ENCODE measurements at places on chromosomes 7 and 10.

DNA sequence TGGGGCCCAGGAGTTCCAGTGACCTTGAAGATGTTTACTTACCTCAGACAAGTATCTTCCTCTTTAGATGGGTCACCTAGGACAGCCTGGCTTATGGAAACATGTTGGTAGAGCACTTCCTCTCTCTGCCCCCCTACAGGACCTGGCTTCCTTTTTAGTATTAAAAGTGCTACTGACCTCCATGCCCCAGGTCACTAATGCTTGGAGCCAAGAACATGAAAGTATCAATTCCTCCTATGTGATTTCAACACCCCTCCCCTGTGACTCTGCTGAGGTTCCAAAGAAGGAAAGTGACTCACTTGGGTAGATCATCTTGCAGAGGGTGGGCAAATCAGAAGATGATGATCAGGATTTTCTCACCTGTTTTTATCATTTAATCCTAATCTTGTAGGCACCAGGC, 125.3 kb upstream of the CCDC6 start:
- DNase-seq, result no peak

GRCh38 chr7:70271617-70272081, 673.4 kb downstream of the AUTS2 start:
- DNase-seq, result no peak

- no peak for DNase-seq
Observed at GRCh38 chr10:132517951-132518521, 19.6 kb upstream of the INPP5A start.

DNA sequence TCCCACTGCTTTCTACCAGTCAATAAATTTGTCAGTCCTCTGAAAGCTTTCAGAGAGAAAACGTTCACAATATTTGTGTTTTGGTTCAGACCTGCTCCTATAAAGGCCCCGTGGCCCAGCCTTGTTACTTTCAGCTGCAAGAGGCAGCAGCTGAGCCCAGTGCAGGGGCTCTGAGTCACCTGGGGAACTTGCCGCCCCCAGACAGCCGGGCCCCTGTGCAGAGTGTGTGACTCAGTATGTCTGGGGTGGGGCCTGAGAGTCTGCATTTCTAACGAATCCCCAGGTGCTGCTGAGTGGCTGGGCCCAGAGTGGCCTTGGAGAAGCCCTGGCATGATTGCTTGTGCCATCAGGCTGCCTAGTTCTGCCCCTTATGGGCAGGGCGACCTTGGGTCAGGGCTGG, 303.5 kb downstream of the PAXIP1 start:
- no peak for DNase-seq

- DNase-seq, result no peak
Observed at GRCh38 chr10:132326925-132327324, 5.1 kb upstream of the LRRC27 start.

DNA sequence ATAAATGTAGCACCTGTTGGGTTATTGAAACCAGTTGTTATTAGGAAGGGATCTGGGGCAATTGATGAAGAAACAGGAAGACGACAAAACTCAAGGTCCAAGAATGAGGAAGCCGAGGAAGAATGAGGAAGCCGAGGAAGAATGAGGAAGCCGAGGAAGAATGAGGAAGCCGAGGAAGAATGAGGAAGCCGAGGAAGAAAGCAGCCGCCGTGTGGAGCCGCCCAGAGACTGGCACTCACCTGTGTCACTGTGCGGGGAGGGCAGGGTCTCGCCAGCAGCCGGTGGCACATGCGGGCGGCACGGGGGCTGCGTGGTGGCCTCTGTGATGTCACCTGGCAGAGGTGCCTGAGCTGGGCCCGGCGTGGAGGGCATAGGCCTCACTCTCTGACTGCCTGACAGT, 71.1 kb upstream of the CFAP46 start:
- no peak for DNase-seq

- no peak for DNase-seq
Observed at GRCh38 chr7:77903597-77903996, 105.0 kb downstream of the PHTF2 start.

DNA sequence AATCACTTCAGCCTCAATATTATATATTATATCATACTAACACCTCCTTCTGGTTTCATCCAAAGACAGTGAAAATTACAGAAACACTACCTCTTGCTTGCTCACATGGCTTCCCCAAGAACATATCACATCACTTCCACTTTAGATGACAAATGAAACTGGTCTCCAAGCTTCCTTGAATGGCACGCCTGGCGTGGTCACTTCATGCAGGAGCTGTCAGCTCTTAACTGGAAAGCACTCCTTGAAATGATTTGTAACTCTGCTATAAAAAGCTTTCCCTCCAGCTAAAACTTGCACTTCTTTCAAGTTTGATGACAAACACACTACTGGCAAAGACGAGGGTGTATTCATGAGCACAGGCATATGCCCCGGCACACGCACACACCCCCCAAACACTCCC, 84.1 kb upstream of the INHBA start:
- DNase-seq, result no peak

- no peak for DNase-seq
Observed at GRCh38 chr7:138008588-138009349, 6.9 kb upstream of the CREB3L2 start.
